ENCODE measurements at places on chromosomes 2 and 18.

- DNase-seq = no peak
Measured at GRCh38 chr2:64166637-64167420, 22.6 kb upstream of the PELI1 start.

GRCh38 chr2:15471606-15472005 lies 89.5 kb downstream of the NBAS start:
- peak; percentile 4 for DNase-seq

DNA sequence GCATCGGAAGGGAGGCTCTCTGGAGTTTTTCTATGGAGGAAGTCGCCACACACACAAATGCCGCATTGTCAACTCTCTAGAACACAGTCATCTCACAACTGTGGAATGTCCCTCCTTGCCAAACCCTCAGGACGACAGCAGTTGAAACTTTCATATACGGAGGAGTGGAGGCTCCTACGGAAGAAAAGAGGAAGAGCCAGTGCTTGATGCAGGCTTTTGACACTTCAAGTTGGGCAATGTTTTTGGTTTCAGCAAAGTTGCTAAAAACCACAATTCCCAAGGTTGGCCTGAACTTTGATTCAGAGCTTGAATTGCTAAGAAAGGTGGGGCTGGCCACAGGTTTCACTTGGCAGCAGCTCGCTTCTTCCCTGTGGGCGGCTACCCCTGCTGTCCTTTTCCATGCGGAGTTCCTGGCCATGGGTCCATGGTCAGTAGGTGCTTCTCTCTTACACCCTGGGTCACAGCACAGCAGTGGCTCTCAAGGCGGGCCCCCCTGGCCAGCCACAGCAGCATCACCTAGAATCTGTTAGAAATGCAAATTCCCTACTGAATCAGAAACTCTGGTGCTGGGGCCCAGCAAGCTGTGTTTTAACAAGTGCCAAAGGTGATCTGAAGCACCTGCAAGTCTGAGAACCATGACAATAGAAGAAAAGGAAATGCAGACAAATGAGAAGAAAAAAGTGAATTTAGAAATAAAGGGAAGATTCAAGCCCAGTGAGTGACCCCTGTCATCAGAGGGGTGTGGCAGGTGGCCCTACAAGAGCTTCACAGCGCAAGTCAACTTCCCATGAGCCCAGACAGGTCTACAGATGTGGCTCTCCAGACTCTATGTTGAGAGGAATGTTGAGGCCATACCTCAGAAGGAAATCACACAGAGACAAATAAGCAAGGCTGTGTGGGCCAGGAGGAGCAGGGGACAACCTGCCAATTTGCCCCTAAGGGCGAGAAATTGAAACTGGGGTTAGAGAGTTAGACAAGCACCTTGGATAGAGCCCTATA lies 856.4 kb downstream of the RNF144A start:
- peak; percentile 63 for DNase-seq

GRCh38 chr2:219557791-219558785 lies 13.3 kb downstream of the OBSL1 start:
- no peak for DNase-seq

- peak; percentile 92 for DNase-seq
Measured at GRCh38 chr2:178241844-178242551, 47.7 kb downstream of the OSBPL6 start.

- peak; percentile 64 for DNase-seq
Measured at GRCh38 chr2:172829229-172829628, 93.6 kb downstream of the RAPGEF4 start.

- peak; percentile 76 for DNase-seq
Measured at GRCh38 chr2:106197878-106198277, 3.8 kb upstream of the UXS1 start.

DNA sequence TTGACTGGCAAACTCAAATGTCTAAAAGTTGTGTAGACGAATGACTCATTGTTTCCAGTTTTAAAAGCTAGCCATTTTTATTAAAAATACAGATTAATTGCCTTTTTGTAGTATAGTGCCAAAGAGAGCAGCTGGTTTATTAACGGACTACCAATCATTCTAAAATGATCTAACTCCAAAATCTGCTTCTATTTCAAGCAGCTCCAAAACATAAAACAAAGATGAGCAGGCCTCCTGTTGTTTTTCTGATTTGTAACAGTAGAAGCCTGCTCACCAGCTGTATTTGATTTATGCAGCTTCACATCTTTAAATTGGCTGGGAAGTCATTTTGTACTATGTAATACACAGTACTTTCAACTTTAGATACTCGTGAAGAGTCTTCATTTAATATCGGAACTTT lies 171.8 kb downstream of the UBR3 start:
- no peak for DNase-seq

DNA sequence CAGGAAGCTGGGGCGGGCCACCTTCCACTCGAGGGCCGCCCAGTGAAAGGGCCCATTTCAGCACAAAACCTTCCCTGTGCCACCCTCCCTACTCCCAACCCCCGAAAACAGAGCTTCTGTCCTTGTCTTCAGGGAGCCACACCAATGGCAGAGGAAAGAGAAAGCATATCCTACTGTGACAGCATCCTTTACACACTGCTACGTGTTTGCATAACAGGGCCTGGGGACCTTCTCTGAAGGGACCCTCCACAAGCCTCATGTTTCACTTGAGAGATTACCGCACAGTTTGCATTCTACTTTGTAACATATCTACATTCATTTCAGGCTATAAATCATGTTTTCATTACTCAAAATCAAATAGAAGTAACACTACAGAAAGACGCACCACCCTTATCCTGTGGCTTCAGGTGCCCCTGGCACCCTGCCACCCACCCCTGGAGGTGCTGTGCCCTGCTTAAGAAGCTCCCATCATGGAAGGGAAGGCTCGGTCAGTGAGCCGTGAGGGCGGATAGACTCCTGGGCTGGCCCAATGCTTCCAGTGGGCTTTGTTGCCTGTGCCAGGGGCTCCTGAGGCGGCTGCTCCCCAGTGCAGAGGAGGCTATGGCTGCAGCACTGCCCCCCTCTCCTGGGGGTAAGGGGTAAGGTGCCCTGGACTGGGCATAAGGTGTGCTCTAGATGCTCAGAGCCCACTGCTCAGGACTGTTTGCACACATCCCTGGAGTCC lies 52.0 kb downstream of the EIPR1 start:
- no peak for DNase-seq

GRCh38 chr2:105741174-105741573 lies 3.5 kb upstream of the NCK2 start:
- DNase-seq = no peak

GRCh38 chr2:119174216-119174992 lies 15.9 kb upstream of the C1QL2 start:
- DNase-seq = no peak

- DNase-seq = no peak
Measured at GRCh38 chr2:127068351-127068741, 38.6 kb downstream of the BIN1 start.
